ENCODE measurements at places on chromosomes 12 and 14. TPM values are rescaled to one million over a fixed set of nuclear protein-coding genes. Genes with fewer than 3 reads are reported as not detected.

- no peak for DNase-seq
Observed at GRCh38 chr12:31006416-31007152, 67.1 kb upstream of the DDX11 start.

- DNase-seq: no peak
Observed at GRCh38 chr14:70121521-70121920, 67.2 kb downstream of the SLC8A3 start.

DNA sequence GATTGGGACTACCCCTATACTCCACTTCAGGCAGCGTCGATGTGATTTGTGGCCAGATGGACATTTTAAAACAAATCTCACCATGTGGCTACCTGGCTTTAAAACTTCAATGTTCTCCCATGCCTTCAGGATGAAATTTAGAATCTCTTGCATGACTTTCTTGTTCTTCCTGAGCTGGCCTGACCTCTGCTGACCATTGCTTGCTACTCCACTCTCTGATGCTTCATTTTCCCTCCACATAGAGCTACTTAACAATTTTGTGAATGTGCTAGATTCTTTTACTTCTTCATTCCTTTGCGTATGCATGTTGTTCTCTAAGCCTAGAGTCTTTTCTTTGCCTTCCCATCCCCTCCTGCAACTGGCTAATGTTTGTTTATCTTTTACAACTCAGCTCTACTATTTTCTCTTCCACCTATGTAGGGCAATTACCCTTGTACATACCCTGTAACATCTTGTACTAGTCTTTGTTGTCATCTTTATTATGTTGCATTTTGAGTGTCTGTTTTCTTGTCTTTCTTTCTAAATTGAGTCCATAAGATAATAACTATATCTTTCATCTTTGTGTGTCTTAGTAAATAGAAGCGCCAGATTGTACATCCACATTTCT lies 41.2 kb downstream of the YLPM1 start:
- no peak for DNase-seq

GRCh38 chr14:104970231-104971068 lies 7.7 kb downstream of the AHNAK2 start:
- no peak for DNase-seq

TOMM20L gene
- total RNA-seq: 0.47 TPM

GRCh38 chr12:92133795-92134637 lies 11.6 kb downstream of the BTG1 start:
- no peak for DNase-seq

DNA sequence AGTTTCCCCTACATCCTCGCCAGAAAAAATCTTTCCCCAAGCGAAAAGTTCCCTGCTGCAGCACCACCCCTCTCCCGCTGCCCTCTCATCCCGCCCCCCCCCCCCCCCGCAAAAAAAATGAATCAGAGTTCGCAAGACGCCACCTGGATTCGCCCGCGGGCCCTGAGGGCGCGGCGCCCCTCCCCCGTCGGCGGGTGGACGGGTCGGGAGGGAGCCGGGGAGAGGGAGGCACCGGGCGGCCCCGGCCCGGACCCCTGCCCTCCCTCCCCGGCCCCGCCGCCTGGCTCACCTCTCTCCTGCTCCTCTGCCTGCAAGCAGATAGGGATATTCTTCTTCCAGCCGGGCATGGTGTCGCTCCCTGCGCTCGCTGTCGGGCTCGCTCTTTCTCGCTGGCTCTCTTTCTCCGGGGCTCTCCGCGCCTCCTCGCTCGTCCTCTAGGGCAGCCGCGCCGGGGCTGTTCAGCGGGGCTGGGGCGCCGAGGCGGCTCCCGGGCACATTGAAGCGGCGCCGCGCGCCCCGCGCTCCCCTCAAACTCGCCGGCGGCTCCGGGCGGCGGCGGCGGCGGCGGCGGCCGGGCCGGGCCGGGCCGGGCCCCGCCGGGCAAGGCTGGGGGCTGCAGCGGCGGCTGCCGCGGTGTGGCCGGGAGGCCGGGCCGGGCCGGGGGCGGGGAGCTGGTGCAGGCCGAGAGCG lies 200.3 kb upstream of the CAND1 start:
- DNase-seq: peak; percentile 40

GRCh38 chr12:24197532-24197931 lies 248.1 kb upstream of the SOX5 start:
- DNase-seq: no peak

- DNase-seq: no peak
Observed at GRCh38 chr14:28612414-28612813, 154.2 kb upstream of the FOXG1 start.

GRCh38 chr12:115517913-115518312 lies 759.6 kb downstream of the MED13L start:
- DNase-seq: no peak

- DNase-seq: no peak
Observed at GRCh38 chr14:55327179-55327578, 56.0 kb downstream of the FBXO34 start.

GRCh38 chr14:49050822-49051221 lies 535.4 kb downstream of the RPS29 start:
- no peak for DNase-seq

CIDEB gene
- total RNA-seq: not detected

CACNA1C gene
- total RNA-seq: 31.2 TPM

GRCh38 chr12:23686095-23686494 lies 263.4 kb downstream of the SOX5 start:
- no peak for DNase-seq

GRCh38 chr14:54438703-54439102 lies 2.5 kb downstream of the CNIH1 start:
- DNase-seq: no peak

DNA sequence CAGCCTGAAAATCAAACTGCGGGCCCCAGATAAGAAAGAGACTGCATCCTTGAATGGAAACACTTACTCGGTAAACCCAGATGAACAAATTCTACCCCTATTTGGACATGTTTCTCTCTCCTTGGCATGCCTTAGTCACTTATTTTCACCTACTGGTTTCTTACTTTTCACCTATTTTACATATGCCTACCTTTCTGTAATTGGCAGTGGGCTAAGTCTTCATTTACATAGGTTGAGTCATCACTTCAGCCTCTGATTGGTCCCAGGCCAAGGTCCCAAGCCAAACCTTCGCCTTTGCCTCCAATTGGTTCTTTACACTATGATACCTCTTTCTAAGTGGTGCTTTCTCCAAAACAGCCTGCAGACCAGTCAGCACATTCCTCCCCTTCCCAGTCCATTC lies 111.3 kb downstream of the DYRK2 start:
- DNase-seq: no peak

CLEC2A gene
- total RNA-seq: 0.29 TPM

GRCh38 chr12:124389138-124389724 lies 94.3 kb downstream of the RFLNA start:
- no peak for DNase-seq

MANSC1 gene
- total RNA-seq: 16.6 TPM

DNA sequence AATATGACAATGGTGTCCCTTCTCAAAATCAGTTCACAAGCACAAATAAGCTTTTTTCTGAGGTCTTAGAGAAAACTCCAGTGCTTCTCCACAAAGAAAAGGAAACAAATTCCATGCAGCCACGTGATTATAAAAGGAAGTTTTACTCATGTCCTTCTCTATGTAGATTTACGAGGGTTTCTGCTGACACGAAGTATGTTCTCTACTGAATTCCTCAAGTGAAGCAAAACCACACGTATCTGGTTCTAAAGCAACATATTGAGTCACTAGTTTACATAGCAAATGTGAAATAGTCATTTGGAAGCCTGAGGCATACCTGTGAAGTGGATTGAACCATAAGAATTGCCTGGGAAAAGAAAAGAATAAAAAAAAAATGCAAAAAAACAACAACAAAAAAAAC lies 31.9 kb downstream of the BMP4 start:
- DNase-seq: no peak

- no peak for DNase-seq
Observed at GRCh38 chr12:93125126-93125525, 196.0 kb upstream of the EEA1 start.

- DNase-seq: no peak
Observed at GRCh38 chr14:99263564-99264330, 8.2 kb downstream of the BCL11B start.

GRCh38 chr12:12979126-12979525 lies 20.9 kb downstream of the HEBP1 start:
- no peak for DNase-seq

NINJ2 gene
- 0.69 TPM for total RNA-seq

- no peak for DNase-seq
Observed at GRCh38 chr12:114694436-114695304, 10.7 kb upstream of the TBX3 start.

DNA sequence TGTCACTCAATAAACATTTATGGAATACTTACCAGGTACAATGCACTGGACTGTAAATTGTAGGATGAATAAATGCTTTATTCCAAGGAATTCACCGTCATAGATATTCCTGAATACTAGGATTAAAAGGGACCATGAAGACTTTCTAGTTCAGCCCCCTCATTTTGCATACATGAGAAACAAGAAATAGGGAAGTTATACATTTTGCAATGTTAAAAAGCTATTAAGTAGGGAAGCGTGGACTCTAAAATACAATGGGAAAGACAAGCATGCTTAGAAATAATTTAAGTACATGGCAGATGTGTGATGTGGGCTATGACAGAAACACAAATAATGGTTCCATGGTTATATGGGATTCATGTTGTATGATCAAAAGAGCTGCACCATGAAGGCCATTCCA lies 89.4 kb upstream of the SYT10 start:
- DNase-seq: no peak

OR6C2 gene
- not detected for total RNA-seq

- no peak for DNase-seq
Observed at GRCh38 chr14:76591266-76591665, 170.0 kb upstream of the VASH1 start.

GRCh38 chr14:31253746-31254471 lies 46.3 kb upstream of the HECTD1 start:
- DNase-seq: no peak

KRT2 gene
- not detected for total RNA-seq

DNA sequence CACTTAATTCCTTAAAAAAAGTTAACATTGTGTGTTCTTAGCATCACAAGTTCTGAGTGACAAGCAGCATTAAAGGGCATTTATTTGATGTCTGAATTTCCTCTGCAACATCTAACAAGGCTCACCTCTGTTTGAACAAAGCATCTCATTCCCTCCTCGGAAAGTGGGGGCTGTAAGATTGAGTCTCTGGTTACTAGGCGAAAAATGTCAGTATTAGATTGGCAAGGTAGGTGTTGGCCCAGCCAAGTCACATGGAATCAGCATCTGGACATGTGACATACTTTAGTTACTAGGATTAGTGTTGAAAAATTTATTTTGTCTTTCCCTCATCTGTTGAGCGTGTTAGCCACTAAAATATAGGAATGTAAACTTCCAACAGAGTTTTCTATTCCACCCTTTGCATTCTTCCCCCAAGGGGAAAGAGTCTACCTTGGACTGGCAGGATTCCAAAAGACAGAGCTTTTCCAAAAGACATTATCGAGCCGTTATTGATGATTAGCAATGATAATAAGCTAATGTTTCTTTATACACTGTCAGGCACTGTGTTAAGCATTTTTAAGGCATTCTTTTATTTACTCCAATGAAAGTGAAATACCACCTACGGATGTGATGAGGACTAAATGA lies 194.9 kb upstream of the BTG1 start:
- no peak for DNase-seq

DNA sequence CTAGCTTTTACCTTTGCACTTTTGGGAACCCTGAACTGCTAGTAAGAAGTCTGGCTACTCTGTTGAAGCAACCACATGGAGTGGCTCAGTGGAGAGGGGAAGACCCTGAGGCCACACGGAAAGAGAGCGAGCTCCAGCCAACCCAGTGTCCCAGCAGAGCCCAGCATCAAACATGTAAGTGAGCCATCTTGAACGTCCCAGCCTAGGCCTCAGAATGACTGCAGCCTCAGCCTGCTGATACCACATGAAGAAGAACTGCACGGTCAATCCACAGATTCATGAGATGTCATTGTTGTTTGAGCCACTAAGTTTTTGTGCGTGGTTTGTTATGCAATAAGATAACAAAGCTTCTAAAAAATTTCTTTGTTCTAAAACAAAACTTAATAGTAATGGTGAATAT lies 40.2 kb downstream of the TFCP2 start:
- no peak for DNase-seq

DNA sequence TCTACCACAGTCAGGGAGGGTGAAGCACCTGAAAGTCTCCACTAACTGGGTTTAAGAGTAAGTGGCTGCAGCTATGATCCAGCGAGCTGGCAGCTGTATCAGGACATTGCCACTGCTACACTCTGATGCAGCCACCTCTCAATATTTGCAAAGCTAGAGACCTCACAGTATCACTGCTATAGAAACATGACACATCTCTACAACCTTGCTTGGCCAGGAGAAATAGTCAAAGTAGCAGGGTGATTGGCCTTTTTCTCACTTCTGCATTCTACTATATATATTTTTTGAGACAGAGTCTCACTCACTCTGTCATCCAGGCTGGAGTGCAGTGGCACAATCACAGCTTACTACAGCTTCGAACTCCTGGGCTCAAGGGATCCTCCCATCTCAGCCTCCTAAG lies 9.3 kb upstream of the FMNL3 start:
- no peak for DNase-seq

GRCh38 chr14:76946753-76947077 lies 81.8 kb downstream of the IRF2BPL start:
- DNase-seq: no peak

RPL10L gene
- not detected for total RNA-seq

DNA sequence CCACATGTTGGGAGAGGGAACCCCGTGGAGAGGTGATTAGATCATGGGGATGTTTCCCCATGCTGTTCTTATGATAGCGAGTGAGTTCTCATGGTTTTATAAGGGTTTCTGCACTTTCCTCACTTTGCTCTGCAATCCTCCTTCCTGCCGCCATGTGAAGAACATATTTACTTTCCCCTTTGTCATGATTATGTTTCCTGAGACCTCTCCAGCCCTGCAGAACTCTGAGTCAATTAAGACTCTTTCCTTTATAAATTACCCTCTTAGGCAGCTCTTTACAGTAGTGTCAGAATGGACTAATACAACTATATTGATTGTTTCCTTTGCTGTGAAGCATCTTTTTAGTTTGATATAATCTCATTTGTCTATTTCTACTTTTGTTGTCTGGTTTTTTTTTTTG lies 13.1 kb upstream of the RASSF9 start:
- no peak for DNase-seq

MTHFD1 gene
- total RNA-seq: 43.3 TPM

DNA sequence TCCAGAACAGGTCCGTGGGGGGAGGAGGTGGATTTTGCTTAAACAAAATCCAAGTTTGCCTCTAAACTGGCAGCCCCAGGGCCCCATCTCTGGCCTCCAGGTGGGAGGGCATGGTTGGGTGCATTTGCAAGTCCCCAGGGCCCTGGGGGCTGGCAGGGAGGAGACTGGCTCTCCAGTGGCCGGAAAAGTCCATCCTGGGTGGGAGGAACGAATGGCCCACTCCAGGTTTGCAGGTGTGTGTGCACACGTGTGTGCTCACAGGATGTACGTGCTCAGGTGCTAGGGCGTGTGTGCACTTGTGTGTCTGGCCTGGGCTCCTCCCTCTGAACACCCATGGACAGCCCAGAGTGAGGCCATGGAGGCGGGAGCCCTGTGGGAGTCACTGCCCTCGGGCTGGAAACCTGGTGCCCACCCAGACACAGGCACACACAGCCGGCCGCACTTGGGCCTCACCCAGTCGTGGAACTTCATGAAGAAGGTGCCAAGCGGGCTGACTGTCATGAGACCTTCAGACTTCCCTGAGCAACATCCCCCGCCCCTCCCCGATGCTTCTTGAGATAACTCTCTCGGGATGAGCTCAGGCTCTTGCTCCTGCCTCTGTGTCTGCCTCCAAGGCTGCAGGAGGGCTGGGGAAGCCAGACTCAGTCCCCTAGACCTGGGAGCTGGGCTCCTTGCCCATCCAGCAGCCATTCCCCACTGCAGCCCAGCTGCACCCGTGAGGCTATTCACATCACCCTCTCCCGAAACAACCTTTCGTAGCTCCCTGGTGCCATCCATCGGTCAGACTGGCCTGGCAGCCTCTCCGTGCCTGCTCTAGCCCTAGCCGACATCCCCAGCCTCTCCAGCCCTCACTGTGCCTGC lies 9.4 kb downstream of the AHNAK2 start:
- no peak for DNase-seq
